ENCODE measurements at places on chromosomes 7 and 10.
A peak's percentile ranks its signal among the peaks of the same experiment; 100 is the strongest.

DNA sequence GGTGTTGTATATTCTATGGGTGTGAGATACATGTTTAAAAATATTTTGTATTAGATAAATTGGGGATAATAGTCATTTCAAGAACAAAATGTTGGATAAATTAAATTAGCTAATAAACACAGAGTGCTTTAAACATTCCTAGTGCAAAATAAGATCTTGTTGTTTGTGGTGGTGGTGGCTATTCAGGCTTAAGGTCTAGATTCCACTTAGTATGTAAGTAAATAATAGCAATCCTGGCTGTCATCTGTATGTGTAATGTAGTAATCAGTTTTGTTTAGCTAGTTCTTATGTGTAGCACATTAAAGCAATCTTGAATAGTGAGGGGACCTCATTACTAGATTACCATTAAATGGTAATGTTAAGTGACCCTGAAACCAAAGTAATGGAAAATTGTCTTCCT lies 48.7 kb downstream of the KAT6B start:
- no peak for DNase-seq

DNA sequence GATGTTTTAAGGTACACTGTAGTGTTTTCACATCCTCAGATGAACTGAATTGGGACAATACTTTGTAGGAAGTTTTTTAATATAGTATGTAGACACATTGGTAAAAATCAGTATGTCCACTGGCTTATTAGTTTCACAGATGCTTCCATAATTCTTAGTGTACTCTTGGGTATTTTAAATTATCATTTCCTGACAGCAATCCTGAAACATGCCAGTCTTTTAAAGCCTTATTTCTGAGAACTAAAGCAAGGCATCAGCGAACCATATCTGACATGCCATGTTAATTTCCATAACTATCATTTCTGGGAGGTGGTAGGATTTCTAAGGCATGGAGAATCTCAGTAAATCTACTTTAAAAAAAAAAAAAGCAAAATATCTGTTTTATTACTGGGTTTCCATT lies 266.4 kb downstream of the ADK start:
- no peak for DNase-seq

GRCh38 chr10:4776234-4776638 lies 49.8 kb upstream of the AKR1E2 start:
- DNase-seq: no peak

DNA sequence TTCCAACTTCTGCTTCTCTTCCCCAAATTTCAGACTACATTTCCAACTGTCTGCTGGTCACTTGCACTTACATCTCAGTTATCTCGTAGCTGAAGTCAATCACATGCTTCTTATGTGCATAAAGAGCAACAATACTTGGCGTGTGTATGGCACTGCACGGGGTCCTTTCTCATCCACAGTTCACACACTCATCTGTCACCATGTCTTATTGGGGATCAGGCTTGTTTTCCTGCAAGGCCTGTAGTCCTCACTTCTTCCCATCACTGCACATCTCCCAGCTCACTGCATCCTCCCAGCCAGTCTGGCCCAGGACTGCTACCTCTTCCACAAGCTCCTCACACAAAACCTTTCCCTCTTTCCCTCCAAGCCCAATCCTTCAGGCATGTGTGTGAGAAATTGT lies 35.3 kb downstream of the NUDCD3 start:
- no peak for DNase-seq

- DNase-seq: peak; percentile 72
Observed at GRCh38 chr10:60348982-60349381, 40.7 kb downstream of the ANK3 start.

Measured in fibroblast of the aortic adventitia (primary cell).